Muscle of back (tissue), 13 donors: ENCODE measurements at places on chromosomes 6 and 20.

DNA sequence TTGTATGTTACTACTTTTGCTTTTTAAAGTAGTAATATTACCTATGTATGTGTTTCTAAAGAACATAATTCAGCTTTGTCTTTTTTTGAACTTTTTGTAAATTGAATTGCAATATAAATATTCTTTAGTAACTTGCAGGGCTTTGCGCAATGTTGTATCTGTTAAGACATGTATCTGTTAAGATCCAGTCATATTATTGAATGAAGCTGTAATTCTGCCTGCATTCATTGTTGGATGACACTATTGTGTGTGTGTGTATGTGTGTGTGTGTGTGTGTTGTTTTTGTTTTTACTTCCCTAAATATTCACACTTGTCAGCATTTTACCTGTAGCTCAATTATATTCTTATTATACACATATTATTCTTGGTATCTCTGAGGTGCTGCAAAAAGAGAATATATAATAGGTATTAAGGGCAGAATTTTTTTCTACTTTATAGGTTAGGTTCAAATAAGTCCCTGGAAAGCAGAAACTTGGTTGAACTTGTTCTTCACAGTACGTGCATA lies 164.0 kb downstream of the MEI4 start:
- no peak for DNase-seq

DNA sequence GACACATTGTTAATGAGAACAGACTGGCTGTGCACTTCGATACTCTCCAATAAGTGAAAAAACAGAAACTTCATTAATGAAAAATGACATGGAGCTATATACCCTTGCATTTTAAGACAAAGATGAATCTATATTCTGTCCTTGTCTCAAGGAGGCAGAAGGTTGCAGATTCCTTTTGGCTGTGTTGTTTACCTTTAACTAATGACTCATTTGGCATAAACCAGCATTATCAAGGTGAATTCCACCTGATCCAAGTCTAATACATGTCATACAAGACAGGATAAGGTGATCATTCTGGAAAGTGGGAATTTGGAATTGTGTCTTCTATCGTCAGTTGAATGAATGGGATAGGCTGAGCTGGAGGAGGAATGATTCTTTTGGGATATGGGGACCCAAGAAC lies 192.9 kb downstream of the PLCB4 start:
- no peak for DNase-seq

DNA sequence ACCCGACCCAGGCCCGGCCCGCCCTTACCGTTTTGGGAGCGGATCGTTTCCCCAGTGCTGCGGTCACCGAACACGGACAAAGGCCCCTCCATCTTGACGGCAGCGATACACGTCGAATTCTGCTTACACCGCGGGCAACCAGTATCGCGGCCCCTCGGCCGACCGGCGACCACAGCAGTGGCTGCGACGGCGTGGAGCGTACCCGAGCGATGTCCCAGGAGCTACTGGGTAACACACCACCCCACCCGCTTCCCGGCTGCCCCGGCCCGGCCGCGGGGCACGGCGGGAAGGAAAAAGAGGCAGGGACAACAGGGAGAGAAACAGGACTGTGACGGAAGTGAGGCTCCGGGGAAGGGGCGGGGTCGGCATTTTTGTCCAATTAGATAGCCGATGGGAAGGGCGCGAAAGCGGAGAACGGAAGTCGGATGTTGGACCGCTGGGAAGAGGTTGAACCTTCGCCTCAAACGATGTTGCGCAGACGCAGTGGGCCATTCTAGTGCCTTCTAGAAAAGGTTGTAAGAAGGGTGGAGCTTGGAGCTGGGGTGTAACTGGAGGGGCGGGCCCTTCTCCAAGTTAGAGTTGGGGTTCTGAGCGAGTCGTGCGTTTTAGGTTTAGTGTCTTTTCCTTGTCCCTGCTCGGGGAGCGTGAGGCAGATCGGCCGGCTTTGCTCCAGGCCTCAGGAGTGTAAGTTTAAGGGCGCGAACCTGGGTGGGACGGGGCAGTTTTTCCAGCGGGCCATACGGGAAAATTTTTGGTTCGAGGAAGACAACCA lies at the start of gene TCP1:
Gene TCP1 (minus strand): TSS at position 226 of the 772 bp plus-strand sequence. CDS start 134 bp downstream, at position 92.
- peak; percentile 100 for DNase-seq

DNA sequence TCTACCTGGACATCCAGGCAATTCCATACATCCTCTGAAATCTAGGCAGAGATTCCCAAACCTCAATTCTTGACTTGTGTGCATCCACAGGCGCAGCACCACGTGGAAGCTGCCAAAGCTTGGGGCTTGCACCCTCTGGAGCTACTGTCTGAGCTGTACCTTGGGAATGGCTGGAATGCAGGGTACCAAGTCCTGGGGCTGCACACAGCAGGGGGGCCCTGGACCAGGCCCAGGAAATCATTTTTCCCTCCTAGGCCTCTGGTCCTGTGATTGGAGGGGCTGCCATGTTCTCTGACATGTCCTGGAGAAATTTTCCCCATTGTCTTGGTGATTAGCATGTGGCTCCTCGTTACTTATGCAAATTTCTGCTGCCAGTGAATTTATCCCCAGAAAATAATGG lies 391.9 kb upstream of the CHD6 start:
- DNase-seq = no peak

- DNase-seq = no peak
Measured at GRCh38 chr6:165827190-165827518, 164.1 kb upstream of the PDE10A start.

DNA sequence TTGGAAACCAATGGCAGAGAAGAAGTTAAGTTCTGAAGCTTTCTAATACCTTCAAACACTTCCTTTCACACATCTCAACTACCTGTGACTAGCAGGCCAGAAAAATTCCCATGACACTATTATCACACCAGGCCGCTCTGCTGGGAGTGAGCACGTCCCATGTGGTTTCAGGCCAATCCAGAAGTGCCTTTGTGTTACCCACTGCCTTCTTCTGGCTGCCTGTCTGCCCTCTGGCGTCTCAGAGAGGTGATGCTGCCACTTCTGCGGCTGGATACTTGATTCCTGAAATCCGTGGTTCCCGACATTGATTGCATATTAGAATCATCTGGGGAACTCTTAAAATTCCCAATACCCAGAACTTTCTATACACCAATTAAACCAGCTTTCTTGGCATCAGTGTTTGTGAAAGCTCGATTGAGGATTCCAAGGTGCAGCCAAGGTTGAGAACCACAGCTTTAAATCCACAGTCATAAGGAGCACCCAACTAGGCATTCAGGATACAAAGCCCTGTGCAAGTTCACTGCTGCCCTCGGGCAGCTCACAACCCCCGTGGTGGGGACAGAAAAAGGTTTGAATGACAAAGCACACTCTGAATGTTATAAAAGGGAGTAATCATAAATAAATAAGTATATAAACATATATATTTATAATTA lies 65.6 kb downstream of the STMND1 start:
- DNase-seq = no peak

DNA sequence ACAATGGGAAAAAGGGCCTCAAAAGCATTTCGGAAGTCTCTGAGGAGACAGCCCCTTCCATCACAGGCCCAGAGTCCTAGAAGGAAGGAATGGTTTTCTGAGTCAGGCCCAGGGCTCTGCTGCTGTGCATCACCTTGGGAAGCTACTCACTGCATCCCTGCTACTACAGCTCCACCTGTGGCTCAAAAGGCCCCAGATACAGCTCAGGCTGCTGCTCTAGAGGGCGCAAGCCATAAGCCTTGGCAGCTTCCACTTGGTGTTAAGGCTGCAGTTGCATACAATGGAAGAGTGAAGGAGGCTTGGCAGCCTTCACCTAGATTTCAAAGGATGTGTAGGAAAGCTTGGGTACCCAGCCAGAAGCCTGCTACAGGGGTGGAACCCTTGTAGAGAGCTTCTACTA lies 54.8 kb downstream of the MEI4 start:
- DNase-seq = no peak

- DNase-seq = no peak
Measured at GRCh38 chr20:63536997-63537524, at the start of gene PTK6. Gene PTK6, minus strand, starts transcription at chr20:63537376. Its CDS starts 62 bp downstream, at chr20:63537314.

- DNase-seq = peak; percentile 97
Measured at GRCh38 chr6:163711615-163712565, 297.4 kb downstream of the QKI start.

DNA sequence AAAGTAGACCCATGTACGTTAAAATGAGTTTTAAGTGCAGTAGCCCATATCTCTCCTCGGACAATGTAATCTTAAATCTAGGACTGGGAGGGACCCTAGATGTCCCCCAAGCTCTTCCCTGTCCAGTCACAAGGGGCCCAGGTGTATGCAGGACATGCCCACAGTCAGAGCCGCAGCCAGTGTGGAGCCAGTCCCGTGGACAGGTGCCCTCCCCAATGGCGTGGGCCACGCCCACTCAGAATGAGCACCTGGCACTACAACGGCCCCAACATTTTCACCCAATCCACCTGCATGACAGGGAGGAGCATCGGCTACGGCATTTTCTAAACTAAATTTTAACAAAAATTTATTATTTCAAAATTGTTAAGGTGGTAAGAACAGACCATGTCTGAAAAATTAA lies 53.2 kb downstream of the WDR27 start:
- DNase-seq = no peak

GRCh38 chr6:26183581-26184366 lies 96.5 kb downstream of the HFE start:
- peak; percentile 90 for DNase-seq

- no peak for DNase-seq
Measured at GRCh38 chr20:20903773-20904500, 191.5 kb upstream of the RALGAPA2 start.

DNA sequence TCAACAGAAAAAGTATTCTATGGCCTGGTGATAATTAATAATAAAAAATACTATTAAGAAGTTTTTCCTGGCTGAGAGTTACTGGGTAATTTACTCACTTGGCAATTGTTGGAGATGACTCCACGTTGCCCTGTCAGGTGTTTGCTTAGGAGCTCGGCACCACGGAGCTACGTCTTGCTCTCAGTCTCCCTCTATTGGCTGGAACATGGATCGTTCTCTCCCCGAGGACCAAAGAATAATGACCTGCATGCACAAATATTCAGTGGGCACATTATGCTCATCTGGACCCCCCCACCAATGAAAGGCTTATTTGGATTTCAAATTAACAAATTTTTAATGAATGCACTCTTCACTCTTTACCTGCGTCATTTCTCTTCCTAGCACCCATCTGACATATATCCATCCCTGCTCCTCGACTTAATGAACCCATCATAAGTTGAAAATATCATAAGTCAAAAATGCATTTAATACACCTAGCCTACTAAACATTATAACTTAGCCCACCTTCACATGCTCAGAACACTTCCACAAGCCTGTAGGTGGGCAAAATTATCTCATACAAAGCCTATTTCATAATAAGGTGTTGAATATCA lies 71.0 kb upstream of the CD83 start:
- DNase-seq = no peak

GRCh38 chr6:138673346-138674014 lies 100.1 kb upstream of the CCDC28A start:
- DNase-seq = no peak

GRCh38 chr6:147782302-147782701 lies 273.8 kb downstream of the SAMD5 start:
- DNase-seq = no peak

DNA sequence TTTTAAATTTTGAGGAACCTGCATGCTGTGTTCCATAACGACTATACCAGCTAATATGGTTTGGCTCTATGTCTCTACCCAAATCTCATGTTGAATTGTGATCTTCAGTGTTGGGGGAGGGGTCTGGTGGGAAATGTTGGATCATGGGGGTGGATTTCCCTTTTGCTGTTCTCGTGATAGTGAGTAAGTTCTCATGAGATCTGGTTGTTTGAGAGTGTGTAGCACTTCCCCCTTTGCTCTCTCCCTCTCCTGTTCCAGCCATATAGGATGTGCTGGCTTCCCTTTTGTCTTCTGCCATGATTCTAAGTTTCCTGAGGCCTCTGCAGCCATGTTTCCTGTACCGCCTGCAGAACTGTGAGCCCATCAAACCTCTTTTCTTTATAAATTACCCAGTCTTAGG lies 61.8 kb upstream of the NEDD9 start:
- no peak for DNase-seq

DNA sequence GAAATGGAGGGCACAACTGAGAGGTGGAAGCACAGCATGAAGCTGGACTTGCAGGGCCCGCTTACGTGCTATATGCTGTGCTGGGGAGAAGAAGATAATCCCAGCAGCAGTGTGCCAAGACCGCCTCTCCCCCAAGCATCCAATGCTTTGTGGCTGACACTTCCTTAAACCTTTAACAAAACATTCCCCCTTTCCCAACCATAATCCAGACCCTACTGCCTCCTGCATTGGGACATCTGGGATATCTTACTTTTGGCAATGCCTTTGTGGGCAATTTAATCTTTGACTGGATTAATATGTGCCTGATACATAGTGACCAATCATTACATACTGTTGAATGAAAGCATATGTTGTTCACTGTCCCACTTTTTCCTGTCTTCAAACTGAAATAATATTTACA lies 3.1 kb upstream of the TENT5A start:
- no peak for DNase-seq

- DNase-seq = no peak
Measured at GRCh38 chr6:152458648-152459644, 178.2 kb downstream of the SYNE1 start.

GRCh38 chr20:62792940-62793756 lies 3.1 kb upstream of the MRGBP start:
- no peak for DNase-seq

DNA sequence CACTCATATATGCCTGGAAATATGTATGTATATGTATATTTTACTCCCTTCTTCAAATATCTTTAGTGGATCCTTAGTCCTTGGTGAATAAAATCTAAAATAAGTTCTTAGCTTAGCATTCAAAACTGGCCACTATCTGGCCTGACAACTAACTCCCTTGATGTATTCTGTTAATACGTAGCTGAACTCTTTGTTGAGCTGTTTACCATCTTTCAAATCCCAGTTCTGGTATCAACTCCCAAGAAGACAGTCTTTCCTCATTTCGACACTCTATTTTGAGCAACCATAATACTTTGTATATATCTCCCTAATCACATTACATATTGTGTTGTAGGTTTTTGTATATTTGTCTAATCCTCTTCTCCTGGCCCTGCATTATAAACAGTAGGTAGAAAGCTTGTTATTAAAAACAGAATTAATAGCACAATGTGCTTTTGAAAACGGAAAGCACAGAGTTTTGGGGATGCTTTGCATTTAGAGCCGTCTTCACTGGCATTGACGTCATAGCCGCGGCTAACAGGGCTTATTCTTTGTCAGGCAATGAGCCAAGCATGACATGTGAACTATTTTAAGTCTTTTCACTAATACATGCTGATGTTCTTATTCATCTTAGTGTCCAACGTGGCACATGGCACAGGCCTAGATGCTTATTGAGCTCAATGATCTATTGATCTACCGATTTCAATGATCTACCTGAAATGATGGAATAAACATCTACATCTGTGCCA lies 47.2 kb upstream of the CCN2 start:
- no peak for DNase-seq

DNA sequence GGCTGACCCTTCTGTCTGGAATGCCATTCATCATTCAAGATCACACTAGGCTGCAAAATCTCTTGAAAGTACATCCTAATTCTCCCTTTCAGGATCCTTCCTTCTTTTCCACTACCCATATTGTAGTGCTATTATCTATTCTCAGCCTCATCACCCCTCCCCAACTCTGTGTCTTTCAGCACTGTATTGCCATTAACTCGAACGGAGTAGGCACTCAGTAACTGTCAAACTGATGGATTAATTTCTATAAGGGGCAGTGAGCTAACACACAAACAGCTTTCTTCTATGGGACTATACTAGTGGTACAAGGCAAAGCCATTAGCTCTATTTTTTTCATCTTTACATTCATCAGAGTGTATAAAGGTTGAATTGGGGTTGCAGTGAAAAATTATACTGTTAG lies 46.6 kb downstream of the LAMA4 start:
- DNase-seq = no peak

GRCh38 chr20:24879875-24880274 lies 69.2 kb upstream of the CST7 start:
- DNase-seq = no peak

GRCh38 chr6:163457637-163458561 lies 43.4 kb downstream of the QKI start:
- peak; percentile 78 for DNase-seq
